NCI-H2081 treated with DMSO at 0.1 percent for 48 hours (cell line): ENCODE measurements at places on chromosomes 3 and 15.

GRCh38 chr3:171281256-171281992 is 178.8 kb downstream of the TNIK start:
- no peak for DNase-seq

DNA sequence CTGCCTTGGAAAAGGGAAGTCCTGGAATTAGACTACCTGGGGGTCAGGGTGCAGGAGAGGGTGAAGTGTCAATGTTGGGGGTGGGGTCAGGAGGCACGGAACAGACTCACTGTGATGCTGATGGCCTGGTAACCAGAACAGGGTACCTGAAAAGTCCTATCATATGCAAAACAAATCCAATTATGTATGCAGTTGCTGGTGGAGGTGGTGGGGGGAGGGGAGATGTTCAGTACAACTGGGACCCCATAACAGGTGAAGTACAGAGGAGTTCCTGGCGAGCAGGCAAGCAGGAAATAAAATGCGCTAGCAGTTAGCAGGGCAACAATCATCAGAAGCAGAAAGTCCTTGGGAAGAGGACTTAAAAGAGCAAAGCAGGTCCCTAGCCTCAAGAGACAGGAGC is 4.2 kb upstream of the KATNBL1 start:
- no peak for DNase-seq

- DNase-seq: no peak
Observed at GRCh38 chr3:179098388-179099077, 26.9 kb upstream of the ZMAT3 start.

- no peak for DNase-seq
Observed at GRCh38 chr15:42150219-42150970, 6.0 kb downstream of the PLA2G4F start.

DNA sequence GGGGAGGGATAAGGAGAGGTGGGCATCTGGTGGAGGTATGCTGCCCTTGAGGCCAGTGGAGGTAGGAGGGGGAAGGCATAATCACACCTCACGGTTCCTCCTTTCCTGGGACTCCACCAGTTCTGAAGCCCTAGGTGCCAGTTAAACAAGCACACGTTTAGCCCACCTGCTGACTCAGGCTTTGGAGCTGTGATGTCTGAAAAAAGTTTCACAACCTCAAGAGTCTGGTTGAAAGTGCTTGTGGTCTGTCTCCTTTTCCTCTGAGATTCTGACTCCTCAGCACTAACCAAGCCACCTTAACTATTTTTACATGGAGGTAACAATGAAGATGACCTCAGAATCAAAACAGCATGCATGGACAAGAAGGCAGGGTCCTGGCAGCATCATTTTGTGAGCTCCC is 23.0 kb downstream of the HPS3 start:
- no peak for DNase-seq

DNA sequence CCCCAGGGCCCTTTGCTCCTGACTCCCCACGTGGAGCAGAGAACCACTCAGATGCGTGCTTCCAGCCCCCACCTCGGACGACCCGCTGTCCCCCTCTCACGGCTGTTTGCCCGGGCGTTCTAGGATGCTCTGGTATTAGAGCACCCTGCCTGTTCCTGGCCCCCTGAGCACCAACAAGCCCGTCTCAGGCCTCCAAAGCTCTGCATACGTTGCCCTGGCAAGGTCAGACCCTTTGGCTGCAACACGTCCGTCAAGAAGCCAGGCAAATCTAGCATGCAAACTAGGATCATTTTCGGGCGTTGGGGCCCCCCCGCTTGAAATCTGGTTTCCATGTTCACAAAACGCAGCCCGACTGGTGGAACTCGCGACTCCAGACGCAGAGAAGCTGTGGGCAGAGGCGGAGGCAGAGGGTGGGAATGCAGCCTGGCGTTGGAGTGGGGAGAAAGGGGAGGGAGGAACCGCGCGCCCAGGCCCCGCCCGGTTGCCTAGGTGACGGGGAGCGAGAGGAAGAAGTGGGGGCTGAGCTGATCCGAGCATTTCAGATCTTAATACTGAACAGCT is 86.2 kb upstream of the PIAS1 start:
- no peak for DNase-seq

- DNase-seq: no peak
Observed at GRCh38 chr3:52784021-52784621, 6.7 kb downstream of the ITIH1 start.

DNA sequence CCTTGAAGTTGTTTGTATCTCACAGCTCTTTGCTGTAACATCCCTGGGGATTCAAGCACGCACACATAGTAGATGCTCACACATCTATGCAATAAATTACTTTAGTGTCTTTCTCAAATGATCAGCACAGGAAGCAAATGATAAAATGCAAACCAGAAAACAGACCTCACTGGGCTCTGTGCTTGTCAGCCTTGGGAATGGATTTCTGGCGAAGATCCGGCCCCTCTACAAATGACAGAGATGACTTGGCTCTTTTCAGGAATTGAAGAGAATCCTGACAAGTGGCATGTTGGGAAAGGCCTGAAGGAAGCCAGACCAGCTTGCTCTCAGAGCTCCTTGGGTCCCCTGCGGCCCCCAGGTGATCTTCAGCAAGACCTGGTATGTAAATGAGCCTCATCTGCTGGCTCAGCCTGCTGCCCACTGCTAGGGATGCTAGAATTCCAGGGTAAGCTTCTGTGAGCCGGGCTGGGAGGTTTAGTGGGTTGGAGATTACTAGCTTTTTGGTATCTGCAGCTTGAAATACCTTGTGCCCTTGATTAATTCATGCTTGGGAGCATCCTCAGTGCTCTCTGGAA is 54.1 kb downstream of the LPP start:
- DNase-seq: no peak

DNA sequence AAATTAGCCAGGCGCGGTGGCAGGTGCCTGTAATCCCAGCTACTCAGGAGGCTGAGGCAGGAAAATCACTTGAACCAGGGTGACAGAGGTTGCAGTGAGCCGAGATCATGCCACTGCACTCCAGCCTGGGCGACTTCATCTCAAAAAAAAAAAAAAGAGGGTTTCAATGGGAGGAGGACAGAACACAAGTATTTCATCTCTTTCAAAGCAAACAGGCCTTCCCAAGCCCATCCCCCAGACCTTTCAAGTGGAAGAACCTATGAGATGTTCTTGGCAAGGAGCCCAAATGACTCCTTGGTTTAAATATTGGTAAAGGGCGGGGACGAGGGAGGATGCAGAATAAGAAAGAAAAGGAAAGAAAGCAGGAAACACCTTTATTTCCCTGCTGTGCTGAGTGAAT is 62.2 kb upstream of the MCF2L2 start:
- DNase-seq: peak; percentile 55

DNA sequence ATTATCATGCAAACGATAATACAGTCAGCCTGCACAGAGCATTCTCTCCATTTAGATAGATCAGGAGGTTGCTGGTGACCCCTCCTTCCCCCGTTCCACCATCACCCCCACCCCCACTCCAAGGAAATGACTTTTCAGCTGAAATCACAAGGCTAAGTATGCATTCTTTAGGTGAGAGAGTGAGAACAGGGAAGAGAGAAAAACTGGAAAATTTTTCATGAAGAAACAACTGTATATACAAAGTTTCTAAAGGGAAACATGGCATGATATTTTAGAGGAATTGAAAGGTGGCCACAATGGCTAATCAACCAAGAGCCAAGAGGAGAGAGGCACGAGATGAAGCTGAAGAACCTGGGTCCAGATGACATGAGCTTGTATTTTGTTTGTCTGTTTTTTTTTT is 22.2 kb downstream of the BCL2A1 start:
- DNase-seq: no peak

DNA sequence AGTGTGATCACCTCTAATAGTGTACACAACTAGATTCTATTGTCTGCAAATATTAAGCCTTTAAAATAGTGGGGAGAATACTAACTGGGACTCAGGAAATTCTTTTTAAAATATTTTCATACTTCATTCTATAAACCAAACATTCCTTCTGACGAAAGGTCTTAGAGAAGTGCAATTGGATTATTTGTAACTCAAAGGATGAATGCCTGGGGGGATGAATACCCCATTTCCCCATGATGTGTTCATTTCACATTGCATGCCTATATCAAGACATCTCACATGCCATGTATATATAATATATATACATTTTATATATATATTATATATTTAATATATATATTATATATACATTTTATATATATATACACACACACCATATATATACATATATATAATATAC is 189.9 kb downstream of the VGLL3 start:
- DNase-seq: no peak

DNA sequence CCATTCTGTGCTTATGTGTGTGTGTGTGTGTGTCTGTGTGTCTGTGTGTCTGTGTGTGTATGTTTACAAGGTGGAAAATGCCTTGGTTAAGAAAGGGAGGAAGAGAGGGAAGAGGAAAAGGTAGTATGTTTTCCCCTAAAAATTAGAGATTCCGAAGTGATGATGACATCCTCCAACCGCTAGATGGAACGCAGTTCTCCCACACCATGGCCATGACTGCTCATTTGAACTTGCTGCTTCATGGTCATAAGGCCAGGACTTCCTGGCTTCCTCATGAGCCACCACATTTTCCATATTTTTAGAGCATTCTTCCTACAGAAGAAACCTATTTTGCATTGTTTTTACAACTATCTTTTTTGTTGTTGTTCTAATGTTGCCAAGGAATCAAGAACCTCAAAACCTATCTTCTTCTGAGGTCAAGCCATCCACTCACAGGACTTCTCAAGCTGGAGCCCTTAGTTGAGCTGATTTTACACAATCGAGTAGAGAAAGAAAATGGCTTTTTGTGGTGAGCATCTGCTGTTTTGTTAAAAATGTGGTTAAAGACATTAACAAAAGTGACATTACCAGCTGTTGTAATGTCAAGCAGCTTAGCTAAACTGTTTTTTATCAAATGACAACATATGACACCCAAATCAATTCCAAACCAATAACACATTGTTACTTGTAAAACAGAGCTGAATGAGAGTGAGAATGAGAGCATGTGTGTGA is 1091.0 kb downstream of the FHIT start:
- no peak for DNase-seq

DNA sequence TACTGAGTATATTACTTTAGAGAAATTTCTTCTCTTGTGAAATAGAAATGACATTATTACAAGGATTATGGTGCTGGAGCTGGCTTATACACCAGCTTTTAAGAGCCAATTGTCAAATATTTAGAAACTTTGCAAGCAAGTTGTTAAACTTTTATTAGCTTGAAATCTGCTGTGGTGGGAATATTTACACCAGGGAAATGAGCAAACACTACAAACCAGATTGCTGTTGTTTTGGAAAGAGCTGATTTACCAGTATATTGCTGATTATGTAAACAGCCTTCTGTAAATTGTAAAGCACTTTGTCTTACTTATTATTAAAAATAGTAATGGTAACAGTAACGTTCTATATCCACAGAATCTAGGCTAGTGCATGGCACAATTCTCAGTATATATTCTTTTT is 61.5 kb downstream of the MAP3K13 start:
- no peak for DNase-seq

- DNase-seq: no peak
Observed at GRCh38 chr15:59384507-59384906, 11.8 kb upstream of the MYO1E start.

GRCh38 chr3:52218937-52219650 is 6.4 kb downstream of the TLR9 start:
- no peak for DNase-seq

- DNase-seq: no peak
Observed at GRCh38 chr15:60557191-60557618, 78.3 kb upstream of the ICE2 start.

- DNase-seq: no peak
Observed at GRCh38 chr3:109275702-109276293, 40.5 kb downstream of the DPPA2 start.

DNA sequence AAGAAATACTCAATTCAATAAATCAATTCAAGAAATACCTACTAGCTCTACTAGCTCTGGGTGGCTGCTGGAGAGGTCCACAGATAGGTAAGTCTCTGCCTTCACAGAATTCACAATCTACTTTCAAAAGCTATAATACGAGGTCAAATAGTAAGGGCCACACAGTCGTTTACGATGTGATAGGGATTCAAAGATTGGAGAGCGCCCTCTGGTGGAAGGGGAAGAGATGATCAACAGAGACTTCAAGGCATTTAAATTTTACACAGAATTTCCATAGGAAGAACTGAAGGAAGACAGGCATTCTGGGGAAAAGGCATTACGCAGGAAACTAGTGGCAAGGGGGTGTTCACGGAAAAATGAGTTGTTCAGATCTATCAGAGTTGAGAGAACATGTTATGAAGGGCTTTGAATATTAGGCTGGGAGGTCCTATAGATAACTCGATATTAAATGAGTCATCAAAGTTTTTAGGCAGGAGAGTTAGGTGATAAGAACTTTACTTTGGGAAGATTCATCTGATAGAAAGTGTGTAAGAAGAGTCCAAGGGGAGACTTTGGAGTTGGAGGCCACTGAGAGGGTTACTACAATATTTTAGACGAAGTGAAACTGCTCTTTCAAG is 128.8 kb downstream of the FRMD5 start:
- no peak for DNase-seq

GRCh38 chr3:64164349-64164748 is 60.9 kb downstream of the PRICKLE2 start:
- no peak for DNase-seq

GRCh38 chr3:132381348-132381944 is 35.9 kb upstream of the DNAJC13 start:
- no peak for DNase-seq

- no peak for DNase-seq
Observed at GRCh38 chr3:176696816-176697215, 500.5 kb downstream of the TBL1XR1 start.

DNA sequence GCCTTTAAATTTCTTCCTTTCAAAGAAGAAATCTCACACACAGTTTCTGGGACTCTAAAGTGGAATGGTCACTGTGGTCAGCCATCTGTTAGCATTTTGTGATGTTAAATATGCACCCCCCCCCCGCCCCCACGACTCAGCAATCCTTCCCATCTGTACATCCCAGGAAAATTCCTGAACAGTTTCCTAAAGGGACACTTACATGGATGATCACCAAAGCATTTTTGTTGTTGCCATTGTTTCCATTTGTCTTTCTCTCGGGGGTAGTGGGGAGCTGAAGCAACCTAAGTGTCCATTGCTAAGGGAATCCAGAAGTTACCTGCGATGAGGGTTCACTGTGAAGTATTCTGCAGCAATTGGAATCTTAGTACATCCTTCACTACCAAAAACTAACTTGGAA is 71.4 kb downstream of the TAFA4 start:
- DNase-seq: no peak

DNA sequence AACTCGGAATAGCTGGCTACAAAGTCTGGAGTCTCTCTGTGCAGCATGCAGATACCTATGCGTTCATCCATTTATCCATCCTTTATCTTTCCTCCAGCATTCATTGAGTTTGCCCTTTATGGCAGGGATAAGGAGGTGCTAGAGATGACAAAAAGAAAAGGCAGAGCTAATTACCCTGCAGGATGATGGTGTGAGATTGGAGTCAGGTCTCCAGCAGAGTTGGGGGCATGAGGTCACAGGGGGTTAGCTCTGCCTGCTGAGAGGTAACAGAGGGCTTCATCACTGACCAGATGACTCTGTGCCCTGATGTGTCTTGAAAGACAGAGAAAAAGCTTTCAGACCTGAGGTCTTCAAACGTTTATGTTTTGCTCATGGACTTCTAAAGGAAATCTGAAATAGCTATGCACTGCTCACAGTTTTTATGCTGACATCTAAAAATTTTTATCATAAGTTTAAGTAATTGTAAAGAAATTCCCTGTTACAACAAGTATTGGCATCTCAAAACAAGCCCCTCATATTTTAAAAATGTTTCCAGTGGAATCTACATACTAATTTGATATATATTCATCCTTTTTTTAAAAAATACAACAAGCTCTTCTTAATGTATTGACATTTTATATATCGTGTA is 132.3 kb upstream of the ANKRD28 start:
- no peak for DNase-seq
